ENCODE measurements at places on chromosomes 7 and 10.

- no peak for DNase-seq
Measured at GRCh38 chr10:61108915-61109314, 164.9 kb upstream of the RHOBTB1 start.

GRCh38 chr7:142331941-142332340 is 74.1 kb upstream of the PRSS58 start:
- no peak for DNase-seq

DNA sequence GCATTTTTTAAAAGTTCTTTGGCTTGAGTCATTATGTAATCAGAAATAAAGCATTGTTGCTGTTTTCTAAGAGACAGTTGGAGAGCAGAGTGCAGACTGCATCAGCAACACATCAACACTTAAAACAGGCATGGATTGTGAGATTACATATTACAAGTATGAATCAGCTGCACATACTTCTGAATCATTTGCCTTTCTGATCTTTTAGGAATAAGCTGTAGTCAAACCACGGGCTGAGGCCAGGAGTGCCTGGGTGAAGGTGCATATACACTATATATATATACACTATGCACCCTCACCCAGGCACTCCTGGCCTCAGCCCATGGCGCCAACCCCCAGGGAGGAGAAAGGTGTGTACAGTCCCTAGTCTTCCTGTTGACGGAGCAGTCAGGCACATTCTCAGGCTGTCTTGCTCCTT is 52.4 kb upstream of the DLX6 start:
- DNase-seq = peak; percentile 8

GRCh38 chr7:2510909-2511768 is 8.4 kb upstream of the LFNG start:
- no peak for DNase-seq

- no peak for DNase-seq
Measured at GRCh38 chr7:37107047-37107750, 341.5 kb downstream of the ELMO1 start.

- no peak for DNase-seq
Measured at GRCh38 chr7:156095908-156096539, 283.8 kb upstream of the SHH start.

- DNase-seq = no peak
Measured at GRCh38 chr7:47556511-47557180, 25.3 kb downstream of the TNS3 start.

- DNase-seq = no peak
Measured at GRCh38 chr10:5617521-5617920, 48.9 kb downstream of the ASB13 start.

DNA sequence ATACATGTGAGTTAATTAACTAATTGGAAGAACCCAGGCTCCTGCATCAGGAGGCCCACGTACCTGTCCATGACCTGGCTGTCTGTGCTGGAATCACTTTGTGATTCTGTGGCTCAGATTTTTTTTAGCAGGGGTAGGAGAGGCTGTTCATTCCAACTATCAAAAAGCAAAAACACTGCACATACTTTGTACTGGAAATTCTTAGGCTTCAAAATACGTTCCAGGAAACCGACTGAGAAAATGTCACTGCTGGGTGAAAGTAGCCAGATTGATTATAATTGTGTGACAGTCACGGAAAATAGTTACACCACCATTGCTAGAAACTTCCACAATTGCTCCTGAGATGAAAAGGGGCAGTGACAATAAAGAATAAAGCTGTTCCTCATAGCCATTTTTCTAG is 91.0 kb downstream of the SLC16A9 start:
- DNase-seq = no peak

DNA sequence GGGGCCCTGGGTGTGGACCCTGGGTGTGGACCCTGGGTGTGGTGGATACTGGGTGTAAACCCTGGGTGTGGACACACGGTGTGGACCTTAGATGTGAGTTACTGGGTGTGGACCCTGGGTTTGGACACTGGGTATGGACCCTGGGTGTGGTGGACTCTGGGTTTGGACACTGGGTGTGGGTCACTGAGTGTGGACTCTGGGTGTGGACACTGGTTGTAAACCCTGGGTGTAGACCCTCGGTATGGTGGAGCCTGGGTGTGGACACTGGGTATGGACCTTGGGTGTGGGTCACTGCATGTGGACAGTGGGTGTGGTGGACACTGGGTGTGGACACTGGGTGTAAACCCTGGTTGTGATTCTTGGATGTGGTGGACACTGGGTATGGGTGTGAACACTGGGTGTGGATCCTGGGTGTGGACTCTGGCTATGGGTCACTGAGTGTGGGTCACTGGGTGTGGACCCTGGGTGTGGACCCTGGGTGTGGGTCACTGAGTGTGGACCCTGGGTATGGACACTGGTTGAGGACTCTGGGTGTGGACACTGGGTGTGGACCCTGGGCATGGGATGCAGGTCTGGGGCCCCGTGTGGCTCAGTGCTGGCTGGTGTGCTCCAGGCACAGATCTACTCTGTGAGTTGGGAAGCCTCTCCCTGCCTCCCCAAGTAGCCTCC is 356.2 kb downstream of the GLRX3 start:
- DNase-seq = no peak

GRCh38 chr7:85600395-85600794 is 413.5 kb upstream of the SEMA3D start:
- no peak for DNase-seq

DNA sequence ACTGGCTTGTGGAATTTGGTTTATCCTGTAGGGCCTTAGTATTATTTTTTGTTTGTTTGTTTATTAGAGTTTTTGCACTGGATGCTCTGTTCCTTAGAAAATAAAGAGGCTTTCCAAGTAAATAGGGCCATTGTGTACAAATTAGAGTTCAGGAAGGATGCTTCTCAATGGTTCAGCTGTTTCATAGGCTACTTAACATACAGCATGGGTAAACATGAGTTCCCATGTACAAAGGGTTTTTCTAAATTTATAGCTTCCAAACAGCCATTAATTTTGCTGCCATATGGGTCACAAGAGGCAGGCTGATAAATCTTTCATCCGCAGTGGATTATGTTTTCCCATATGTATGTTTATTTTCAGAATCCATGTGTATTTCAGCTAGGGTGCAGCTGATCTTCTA is 121.6 kb upstream of the WDR11 start:
- no peak for DNase-seq

DNA sequence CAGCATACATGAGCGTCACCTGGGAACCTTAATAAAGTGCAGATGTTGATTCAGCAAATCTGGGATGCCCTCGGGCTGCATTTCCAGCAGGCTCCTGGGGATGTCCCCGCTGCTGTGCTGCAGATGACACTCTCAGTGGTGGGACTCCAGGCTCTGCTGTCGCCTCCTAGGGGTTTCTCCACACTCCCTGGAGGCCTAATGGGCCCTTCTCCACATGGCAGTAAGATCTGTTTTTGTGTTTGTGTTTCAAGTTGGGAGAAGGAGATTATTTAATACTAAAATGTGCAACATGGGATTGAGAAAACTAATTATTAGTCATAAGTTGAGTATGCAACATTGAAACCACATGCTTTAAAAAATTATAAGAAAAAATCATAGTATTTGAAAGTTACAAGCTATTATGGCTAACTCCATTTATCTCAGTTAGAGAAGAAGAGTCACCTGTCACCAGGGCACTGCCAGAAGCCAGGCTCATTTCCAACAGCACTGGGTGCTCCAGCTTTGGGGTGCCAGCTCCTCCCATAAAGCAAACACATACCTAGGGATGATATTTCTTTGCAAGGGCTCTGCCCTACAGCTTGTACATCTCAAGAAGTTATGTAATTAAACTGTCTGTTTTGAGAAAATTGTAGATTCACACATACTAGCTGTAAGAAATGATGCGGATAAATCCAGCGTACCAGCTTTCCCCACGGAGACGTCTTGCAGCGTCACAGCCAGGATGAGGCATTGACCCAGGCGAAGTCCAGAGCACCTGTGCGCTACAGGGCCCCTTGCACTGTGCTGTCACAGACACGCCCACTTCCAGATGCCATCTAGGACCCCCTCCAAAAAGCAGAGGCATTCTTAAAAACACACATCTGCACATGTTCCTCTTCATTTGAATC is 106.4 kb downstream of the EGFR start:
- DNase-seq = no peak

DNA sequence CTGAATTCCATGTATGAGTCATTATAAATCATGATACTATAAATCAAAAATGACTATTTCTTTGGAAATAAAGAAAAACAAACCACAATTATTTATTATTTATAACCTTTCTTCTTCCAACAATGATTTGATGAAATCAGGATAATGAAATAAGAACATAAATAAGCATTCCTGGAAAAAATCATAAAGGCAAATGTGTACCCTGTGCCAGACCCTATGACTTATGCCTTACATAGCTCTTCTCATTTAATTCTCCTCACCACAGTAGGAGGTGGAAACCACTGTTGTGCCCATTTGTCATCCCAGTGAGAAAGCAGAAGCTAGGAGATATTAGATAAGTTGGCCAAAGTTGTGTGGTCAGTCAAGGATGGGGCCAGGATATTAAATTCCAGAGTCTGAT is 255.1 kb downstream of the DOCK4 start:
- DNase-seq = no peak

- no peak for DNase-seq
Measured at GRCh38 chr7:120732256-120732655, 125.7 kb downstream of the TSPAN12 start.

DNA sequence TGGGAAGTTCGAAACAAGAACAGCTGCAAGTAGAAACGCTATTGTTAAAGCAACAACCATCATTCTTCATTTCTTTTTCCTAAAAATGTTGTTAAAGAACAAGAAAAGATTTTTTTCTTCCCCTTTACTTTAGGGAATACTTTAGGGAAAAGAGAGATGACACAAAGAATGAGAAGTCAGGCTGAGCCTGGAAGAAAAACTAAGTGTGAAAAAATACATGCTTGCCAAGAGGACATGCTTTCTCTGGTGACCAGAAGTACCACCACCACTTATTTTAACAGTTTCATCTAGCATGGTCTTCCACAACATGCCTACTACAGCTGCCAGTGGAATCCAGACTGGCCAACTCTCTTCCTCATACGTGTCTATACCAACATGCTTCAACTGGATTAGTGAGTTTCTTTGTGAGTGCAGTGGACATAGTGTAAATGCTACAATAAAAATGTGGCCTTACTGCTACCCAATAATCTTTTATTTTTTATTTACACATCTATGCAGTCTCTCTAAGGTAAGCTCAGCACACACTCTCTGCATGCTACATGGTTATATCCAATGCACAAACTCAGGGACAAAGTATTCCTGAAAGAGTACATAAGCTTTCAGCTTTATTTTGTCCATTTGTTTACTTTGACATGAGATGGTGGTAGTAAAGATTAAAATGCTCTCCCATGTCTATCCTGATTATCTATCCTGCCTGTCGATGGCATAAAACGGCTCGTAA is 196.2 kb downstream of the TAX1BP1 start:
- DNase-seq = no peak

DNA sequence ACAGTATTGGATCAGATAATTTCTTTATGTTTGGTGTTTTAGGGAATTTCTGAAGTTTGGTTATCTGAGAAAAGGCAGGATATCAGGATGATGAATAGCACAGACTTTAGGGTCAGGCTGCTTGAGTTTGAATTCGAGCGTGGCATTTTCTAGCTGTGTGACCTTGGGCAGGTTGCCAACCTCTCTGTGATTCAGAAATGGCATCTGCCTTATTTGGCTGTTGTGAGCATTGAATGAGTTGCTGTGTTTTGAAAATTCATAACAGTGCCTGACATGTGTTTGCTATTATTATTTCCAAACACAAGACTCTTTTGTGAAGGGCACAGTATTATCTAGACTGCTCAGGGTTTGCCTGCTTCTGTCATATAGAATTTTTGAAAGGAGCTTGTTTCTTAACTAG is 66.9 kb downstream of the NXPH1 start:
- DNase-seq = no peak

DNA sequence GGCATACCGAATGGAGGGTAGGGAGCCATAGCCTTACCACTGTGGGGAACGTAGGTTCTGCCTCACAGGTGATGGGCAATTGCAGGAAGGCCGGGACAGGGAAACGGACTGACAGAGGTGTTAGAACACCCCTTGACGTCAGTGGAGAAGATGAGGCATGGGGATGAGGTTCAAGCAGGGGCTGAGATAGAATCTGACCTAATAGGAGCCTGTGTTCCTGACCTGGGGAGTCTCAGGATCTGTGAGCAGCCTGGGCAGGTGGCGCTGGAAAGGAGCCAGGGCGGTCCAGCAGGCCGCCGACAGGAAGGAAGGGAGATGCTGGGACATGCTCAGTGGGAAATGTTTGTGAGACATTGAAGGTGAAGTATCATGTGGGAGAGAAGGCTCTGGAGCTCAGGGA is 109.4 kb downstream of the WDFY4 start:
- DNase-seq = no peak

GRCh38 chr10:70901276-70901878 is 13.0 kb upstream of the PCBD1 start:
- DNase-seq = no peak

DNA sequence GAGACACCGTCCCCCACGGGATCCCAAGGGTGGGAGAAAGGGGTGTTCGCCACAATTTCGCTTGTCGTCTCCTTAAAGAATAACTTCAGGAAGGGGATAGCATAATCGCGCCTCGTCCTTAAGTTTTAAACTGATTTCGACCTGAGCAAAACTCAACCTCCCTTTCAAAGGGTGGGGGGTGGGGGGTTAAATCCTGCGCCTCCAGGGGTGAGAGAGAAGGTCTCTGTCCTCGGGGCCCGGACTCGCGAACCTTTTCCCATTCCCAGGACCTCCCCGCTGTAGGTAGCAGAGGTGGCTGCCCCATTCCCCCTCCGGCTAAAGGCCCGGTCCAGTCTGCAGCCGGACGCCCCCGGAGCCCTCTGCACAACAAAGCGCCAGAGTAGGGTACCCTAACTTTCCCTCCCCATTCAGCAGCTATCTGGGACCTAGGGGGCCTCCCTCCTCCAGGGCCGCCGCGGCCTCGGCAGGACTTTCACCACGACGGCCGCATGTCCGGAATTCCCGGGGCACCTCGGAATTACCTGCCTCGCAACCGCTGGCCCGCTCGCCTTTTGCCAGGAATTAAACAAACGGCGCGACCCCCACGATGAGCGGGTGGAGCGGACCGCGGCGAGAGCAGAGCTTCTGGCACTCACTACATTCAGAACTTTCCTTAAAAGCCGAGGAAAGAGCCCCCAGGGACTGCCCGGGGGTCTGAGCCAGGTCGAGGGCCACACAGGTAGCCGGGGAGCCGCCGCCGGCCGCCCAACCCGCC is 1.7 kb downstream of the CDK6 start:
- DNase-seq = no peak

DNA sequence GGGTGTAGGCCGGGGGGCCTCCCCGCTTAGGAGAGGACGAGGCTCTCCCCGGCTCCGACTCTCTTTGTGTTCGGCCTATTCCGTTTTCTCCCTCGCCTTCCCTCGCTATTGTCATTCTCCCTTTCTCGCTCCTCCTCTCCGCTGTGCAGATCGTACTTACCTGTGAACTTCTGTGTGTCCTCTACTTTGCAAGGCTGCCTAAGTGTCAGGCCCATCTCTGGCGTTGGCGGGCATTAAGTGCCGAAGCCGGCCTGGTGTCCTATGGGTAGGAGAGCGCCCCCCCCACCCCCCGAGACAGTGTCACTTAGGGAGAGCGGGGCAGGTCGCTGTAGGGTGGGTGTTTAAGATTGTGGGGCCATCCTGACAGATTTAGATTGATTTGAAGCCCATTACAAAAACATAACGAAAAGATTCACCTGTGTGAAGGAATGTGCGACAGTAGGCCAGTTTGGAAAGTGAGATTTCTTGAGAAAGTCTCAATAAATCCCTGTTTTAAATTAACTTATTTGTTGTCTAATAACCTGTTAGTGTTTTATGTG is 579 bp downstream of the RBM33 start:
- DNase-seq = no peak

- DNase-seq = no peak
Measured at GRCh38 chr7:949021-949934, 5.2 kb downstream of the ADAP1 start.

All from non-pigmented ciliary epithelial cell (primary cell).